ENCODE measurements at places on chromosomes 12 and 14. TPM values are rescaled to one million over a fixed set of nuclear protein-coding genes. Genes with fewer than 3 reads are reported as not detected.

Gene CFAP54
- polyA plus RNA-seq, result 0.39 TPM

- DNase-seq, result no peak
Measured at GRCh38 chr12:51863363-51863932, 14.9 kb upstream of the FIGNL2 start.

Gene ITFG2
- 40.6 TPM for polyA plus RNA-seq

Gene TBX3
- polyA plus RNA-seq, result 3.9 TPM

Gene GALNT8
- 0.30 TPM for polyA plus RNA-seq

- DNase-seq, result no peak
Measured at GRCh38 chr12:63093084-63093483, 57.9 kb downstream of the AVPR1A start.

- DNase-seq, result peak; percentile 73
Measured at GRCh38 chr14:61568572-61569011, 126.7 kb upstream of the HIF1A start.

GRCh38 chr12:49624921-49625577 is 1.7 kb downstream of the PRPF40B start:
- no peak for DNase-seq

DNA sequence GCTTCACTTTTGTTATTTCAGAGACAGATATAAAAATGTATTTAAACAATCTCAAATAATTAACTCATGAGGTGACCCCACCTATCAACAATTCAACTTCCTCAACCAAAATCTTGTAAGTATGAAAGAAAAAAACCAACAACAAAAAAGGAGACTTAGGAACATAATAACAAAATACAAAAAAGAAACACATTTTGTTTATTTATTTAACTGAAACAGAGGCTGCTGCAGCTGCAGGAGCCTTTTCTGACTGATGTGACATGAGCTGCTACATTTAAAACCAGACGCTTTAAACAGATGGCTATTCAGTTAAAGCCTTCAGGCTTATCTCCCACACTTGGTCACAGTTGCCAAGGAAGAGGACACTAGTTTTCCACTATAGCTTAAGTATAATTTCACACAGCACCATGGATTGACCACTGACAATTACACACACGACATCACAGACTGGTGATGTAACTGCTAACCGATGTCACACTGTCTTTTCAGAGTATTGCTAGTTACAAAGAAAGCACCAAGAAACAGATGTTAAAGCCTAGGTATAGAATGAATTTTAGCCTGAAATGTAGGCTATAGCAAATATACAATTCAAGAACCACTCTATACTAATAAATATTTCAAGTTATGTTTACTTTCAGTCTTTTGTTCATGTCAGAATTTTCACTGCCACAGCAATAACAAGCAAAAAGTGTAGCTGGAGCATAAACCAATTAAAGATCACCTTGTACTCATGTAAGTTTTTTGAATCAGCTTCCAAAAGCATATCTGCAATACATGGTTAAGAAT is 113.0 kb downstream of the MED13L start:
- DNase-seq, result no peak

Data from thymus (tissue), 14 donors.